ENCODE measurements at places on chromosomes 7 and 10.

DNA sequence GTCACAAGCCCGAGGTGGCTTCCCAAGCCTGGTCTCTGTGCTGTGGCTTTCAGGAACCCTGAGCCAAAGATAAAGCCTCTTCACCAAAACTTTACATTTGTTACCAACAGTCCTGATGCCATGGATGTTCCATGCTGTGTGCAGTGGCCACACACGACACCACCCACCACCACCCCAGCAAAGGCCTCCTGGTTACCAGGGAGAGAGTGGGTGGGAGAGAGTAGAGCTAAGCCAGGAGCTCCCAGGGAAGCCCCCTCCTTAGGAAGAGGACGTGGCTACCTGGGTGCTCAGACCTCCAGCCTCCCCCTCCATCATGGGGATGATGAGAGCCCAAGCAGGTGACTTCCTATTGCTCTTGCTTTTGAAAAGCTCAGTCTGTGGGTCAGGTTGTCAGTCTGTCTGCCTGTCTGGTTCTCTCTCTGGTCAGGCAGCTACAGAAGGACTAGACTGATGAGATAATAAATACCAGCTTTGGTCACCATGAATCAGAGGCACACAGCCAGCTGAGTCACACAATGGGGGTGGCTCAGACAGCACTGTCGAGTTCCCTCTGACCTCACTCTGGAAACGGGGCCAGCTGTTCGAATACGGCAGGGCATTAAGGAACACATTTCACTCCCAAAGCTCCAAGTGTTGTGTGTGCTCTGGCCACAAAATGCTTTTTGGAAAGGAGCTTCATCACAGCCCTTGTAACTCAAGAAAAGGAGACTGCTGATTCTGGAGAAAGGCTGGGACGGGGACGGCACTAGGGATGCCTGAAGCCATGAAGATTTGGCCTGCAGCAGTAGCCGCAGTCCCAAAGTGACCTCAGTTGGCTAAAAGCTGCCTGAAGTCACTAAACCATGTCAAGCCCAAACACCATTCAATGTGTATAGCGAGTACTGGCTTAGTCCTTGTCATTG lies 166.0 kb downstream of the FANK1 start:
- no peak for DNase-seq

- DNase-seq, result no peak
These were observed 16.1 kb downstream of the PAPOLB start for GRCh38 chr7:4845740-4846142.

DNA sequence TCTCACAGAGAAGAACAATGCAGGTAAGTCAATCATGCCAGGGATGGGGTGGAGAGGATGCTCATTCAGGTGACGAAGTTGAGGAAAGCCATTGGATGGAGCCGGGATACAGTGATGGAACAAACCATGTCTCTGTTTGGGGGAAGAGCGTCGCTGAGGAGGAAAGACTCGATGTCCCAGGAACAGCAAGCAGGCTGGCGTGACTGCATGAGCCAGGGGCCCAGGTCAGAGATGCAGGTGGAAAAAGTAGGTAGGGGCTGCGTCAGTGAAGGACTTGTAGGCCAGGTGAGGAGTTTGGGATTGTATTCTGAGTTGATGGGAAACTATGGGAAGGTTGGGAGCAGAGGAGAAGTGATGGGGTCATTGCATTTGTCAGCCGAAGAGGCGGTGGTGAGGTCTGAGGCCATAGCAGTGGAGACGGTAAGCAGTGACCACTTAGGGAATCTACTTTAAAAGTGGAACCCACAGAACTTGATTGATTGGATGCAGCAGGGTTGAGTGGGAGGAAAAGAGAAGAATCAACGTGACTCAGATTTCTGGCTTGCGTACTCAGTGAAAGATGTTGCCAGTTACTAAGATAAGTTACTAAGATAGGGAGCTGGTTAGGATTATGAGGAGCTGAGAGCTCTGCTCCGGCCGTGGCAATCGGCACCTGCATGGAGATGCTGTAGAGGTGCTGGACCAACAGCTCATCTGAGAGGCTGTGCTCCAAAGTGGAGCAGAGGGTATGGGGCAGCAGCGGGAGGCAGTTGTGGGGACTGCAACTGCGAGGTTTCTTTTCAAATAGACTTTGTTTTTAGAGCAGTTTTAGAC lies 12.5 kb upstream of the IL2RA start:
- DNase-seq, result no peak

DNA sequence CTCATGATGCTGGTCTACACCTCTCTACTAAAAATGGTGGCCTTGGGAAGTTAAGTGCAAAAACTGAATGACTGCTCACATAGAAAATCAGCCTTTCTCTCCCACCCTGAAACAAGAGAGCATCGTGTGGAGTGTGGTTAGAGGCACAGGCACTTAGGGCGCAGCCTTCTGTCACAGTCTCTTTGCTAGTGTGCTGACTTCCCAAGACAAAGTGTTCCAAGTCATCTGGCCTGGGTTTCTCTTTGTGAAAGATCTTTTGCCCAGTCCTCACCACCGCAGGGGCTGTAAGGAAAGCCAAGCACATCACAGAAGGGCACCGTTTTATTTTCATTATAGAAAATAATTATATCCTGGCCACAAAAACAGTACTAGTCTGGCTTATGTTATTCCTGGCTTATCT lies 12.5 kb downstream of the STN1 start:
- DNase-seq, result no peak

DNA sequence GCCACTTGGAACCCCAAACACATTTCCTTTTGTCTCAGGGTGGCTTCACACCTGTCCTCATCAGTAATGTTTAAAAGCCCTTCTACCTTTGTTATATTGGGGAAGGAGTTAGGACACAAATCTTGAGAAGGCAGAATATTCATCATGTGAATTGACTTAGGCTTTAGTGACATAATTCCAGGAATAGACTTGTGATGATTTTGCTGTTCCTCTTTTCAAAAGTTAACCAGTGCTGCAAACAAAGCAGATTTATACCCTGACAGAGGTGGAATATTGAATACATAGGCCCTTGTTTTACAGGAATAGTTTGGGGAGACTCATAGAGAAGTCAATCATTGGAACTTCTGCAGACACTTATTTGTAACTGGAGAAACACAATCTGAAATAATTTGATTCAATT lies 27.0 kb downstream of the ZNF786 start:
- no peak for DNase-seq

DNA sequence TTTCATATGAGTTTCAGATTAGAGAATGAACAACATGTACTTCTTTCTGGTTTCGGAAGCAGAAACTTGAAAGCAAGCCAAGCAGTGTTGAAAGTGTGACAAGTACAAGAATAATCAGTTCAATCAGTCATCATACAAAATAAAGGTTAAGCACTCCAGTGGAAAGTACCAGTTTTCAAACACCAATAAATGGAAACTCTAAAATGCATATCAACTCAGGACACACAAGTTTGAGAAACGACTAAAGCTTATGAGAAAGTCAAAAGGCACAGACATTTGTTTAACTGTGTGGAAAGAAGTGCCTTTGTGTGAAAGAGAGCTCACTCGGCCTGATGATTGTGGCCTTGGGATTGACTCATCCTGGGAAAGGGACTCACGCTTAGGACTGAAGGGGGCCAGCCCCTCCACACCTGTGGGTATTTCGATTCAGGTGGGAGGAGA lies 60.6 kb upstream of the AKR1C1 start:
- no peak for DNase-seq

- no peak for DNase-seq
These were observed 326 bp upstream of the PAPOLB start for GRCh38 chr7:4862156-4862555.

- DNase-seq, result no peak
These were observed 12.6 kb upstream of the FAM13C start for GRCh38 chr10:59374916-59375315.

- no peak for DNase-seq
These were observed 302.2 kb upstream of the ZMIZ1 start for GRCh38 chr10:78766603-78767002.

- no peak for DNase-seq
These were observed 73.1 kb downstream of the CD36 start for GRCh38 chr7:80711531-80711930.

DNA sequence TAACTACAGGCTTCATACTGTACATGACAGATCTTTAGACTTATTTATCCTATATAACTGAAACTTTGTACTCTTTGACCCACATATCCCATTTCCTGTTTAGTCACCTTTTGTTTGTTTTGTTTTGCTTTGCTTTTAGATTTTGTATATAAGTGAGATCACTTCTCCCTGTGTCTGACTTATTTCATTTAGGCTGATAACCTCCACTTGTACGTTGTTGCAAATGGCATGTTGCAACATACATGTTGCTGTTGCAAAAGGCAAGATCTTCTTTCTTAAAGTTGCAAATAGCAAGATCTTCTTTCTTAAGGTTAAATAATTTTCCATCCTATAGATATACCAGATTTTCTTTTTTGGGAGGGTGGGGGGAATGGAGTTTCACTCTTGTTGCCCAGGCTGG lies 341.5 kb downstream of the OTUD1 start:
- DNase-seq, result no peak

- no peak for DNase-seq
These were observed 267.5 kb upstream of the KAT6B start for GRCh38 chr10:74558897-74559296.

GRCh38 chr7:131014906-131015656 lies 281.1 kb upstream of the KLF14 start:
- no peak for DNase-seq

GRCh38 chr10:88130912-88131311 lies 267.5 kb downstream of the PTEN start:
- no peak for DNase-seq

Measured in HAP-1 (cell line).